ENCODE measurements at places on chromosomes 6 and 20. TPM values are rescaled to one million over a fixed set of nuclear protein-coding genes. Genes with fewer than 3 reads are reported as not detected.

DNA sequence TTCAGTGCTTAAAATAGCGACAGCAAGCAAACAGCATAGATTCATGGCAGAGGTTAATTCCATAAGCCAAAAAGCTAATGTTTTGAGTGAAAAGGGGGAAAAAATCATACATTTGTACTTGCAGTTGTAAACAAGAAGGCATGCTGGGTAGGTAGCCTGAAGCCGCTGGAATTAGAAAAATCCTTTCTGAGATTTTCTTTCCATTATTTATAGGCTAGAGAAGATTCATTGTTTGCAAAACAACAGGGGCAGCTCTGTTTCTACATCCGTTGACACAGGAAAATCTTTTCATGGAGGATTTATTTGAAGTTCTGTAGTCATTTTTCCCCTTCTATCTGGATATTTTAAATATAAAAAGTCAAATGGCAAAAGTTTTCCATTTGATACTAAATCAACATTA lies 843.9 kb downstream of the QKI start:
- no peak overlapping the region for H3K27ac ChIP-seq
- H3K36me3 ChIP-seq = no peaks in the 10 kb centered on the region
- DNase-seq = no peak

DNA sequence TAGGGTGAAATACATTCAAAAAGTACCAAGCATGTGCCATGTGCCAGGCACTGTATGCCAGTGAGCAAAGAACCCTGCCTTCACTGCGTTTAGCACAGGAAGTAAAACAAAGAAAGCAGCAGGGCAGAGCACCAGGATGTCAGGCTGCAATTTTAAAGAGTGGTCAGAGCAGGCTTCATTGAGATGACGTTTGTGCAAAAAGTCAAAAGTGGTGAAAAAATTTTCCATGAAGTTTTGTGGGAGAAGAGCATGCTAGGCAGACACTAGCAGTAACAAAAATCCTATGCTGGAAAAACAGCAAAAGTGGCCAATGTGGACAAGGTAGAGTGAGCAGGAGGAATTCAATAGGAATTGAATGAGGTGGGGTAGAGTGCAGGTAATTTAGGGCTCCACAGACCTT lies 31.3 kb downstream of the AKIRIN2 start:
- no peaks in the 10 kb centered on the region for H3K27me3 ChIP-seq
- no peak for DNase-seq
- H3K4me3 ChIP-seq = no peak overlapping the region
- H3K4me1 ChIP-seq = peaks cover 9% of the 10 kb centered on the region
- no peak overlapping the region for H3K27ac ChIP-seq

SH3BGRL2 gene
- total RNA-seq = 1.9 TPM

SOX18 gene
- 1.2 TPM for total RNA-seq

OR2H1 gene
- not detected for total RNA-seq

GRCh38 chr6:111793711-111794111 lies 79.5 kb downstream of the FYN start:
- no peaks in the 10 kb centered on the region for H3K27me3 ChIP-seq
- no peak overlapping the region for H3K27ac ChIP-seq
- H3K4me3 ChIP-seq = no peak overlapping the region
- H3K36me3 ChIP-seq = no peaks in the 10 kb centered on the region
- H3K4me1 ChIP-seq = peaks cover 22% of the 10 kb centered on the region

DNA sequence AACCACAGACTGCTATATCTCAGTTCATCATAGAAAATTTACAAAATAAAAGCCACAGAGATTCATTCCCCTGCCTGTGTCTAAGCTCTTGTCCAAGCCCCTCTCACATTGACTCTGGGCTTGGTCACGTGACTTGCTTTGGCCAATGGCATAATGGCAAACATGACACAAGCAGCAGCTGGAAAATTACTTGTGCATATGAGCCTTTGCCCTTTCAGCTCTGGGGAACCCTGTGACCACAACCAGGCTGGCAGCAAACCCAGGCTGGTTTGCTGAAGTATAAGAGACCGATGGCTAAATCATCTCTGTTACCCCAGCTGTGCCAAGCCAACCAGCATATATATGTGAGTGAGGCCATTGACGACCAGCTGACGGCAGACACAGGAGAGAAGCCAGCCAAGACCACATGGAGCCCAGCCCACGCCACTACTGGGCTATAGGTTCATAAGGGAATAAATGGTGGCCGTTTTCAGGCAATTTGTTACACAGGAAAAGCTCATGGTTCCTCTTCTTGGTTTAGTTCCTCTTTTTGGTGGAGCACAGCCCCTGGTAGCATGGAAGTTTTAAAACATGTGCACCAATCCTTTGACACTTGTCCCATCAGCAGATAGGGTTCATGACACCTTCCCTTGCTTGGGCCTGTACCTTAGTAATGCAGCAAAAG lies 31.8 kb upstream of the RSPO4 start:
- no peaks in the 10 kb centered on the region for H3K36me3 ChIP-seq
- H3K4me1 ChIP-seq = no peaks in the 10 kb centered on the region
- no peak overlapping the region for H3K27ac ChIP-seq
- H3K27me3 ChIP-seq = no peaks in the 10 kb centered on the region
- H3K4me3 ChIP-seq = no peak overlapping the region
- DNase-seq = no peak

Measured in osteocyte (in vitro differentiated cells).